HCT116 (cell line): ENCODE measurements at places on chromosomes 4 and X.

DNA sequence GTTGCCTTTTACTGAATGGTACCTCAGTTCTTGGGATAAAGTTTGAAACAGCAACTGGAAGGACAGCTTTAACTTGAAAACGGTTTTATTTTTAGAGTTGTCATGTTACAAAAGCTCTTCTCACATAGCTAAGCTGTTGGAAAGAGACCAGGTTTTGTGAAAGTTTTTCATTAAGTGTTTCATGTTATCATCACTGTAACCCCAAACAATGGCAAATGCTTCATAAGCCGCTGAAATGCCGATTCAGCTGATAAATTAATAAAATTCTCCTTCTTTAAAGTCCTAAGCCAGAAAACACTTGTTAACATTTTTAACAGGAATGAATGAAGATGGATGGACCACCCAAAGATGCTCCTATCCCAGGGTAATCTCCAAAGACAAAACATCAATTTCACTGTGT is 76.1 kb upstream of the IRF2 start:
- DNase-seq, result no peak

DNA sequence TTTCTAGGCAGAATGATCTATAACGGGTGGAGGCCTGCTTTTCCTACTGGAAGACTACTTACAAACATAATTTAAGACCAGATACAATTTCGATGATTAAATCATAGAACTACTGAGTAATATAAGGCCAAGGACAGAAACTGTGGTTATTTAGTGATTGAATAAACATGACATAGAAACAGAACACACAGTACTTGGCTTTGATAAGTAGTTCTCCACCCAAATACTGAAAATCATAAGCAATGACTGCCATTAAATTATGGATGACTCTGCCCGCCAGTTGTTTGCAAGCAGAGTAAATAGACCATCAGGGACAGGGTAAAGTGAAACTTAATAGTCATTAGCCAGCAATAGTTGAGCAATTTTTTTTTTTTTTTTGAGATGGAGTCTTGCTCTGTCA is 17.2 kb upstream of the SMIM14 start:
- no peak for DNase-seq

- no peak for DNase-seq
Observed at GRCh38 chrX:103372886-103373285, 3.5 kb upstream of the BEX3 start.

DNA sequence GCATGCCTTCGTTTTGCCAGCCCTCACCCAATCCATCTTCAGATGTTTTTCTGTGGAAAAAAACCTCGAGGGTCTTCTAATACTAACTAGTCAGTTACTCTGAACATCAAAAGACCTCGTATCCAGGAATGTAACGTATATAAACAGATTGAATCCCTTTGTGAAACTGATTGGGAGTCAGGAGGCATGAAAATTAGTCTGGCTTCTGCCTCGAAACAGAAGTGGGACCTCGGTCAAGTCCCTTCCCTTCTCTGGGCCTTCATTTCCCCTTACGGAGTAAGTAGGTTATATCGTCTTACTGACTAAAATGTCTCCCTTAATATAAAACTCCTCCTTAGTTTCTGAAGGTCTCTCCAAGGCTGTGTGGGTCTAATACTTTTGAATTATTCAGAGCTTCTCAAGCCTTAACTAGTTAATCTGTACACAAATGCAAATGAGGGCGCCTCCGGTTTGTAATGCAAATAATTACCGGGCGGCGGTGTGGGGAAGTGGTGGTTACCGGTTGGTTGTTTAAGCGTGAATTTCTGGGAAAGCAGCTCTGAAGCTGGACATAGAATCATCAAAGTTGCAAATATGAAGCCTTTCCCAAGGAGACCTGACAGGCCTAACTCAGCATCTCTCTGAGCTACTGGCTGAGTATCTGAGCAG is 11.4 kb upstream of the NKRF start:
- no peak for DNase-seq

GRCh38 chr4:125011646-125012045 is 299.1 kb upstream of the ANKRD50 start:
- DNase-seq, result no peak

DNA sequence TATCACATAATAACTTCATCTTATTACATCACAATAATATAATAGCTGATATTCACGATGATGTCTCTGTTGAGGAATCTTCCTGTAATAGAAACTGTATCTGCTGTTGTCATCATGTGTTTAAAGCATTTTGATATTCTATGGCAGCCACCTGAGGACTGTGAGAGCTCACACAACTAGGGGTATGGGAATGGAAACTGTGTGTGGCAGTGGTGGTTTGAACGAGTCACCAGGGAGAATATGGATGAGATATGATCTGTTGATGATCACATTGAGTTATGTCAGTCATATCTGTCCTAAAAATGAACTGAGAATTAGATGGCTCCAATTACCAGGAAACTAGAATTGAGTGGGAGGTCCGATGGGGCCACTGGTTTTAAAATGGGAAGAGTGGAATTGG is 169.6 kb downstream of the MID1IP1 start:
- no peak for DNase-seq

DNA sequence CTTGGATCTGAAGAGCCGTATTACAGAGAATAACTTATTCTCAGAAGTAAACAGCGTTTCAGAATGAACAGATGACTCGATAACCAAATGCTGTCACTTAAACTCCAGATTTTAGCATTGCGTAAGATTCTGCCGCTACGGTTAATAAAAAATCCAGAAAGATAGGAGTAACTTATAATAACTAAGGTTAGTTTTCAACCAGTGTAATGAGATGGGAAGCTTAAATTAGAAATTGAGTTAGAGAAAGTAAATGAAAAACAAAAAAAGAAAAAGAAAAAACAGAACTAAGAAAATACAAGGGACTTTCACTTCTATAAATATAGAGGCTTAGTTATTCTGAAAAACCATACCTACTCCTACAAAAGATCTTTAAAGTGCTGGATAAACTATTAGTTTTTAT is 13.1 kb upstream of the PARM1 start:
- no peak for DNase-seq

- DNase-seq, result no peak
Observed at GRCh38 chr4:146105464-146105863, 70.1 kb upstream of the LSM6 start.

DNA sequence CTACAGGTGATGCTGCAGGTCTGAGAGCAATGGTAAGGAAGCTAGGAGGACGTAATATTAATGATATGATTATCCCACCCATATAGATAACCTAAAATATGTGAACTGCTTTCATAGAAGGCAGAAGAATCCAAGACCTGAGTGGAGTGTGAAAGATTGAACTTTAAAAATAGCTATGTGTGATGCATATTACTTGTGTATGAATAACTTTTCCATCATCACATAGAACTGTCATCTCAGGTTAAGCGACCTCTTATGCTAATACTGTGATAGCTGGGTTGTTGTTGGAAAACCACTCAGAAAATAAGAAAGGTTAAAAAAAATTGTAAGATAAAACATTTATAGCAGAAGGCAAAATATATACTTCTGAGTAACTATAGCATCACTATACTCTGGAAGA is 90.3 kb downstream of the SLC4A4 start:
- DNase-seq, result no peak

DNA sequence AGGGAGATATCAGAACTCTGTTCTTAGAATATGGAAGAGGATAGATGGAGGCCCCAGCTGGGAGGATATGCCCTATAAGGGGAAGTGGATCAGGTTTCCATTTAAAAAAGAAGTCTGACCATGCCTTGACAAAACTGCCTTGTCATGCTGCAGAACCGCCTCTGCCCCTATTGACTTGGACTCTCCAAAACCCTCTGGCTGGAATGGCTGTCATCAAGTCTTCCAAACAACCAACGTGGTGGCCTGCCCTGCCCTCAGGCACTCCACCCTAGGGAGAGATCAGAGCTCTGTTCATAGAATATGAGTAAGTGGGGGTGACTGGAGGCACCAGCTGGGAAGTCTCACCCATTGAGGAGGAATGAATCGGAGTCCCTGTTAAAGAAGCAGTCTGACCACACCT is 114.9 kb downstream of the VSIG4 start:
- no peak for DNase-seq

GRCh38 chr4:105088110-105088879 is 58.4 kb upstream of the TET2 start:
- DNase-seq, result no peak

GRCh38 chr4:111814961-111815360 is 330.3 kb upstream of the FAM241A start:
- DNase-seq, result no peak

DNA sequence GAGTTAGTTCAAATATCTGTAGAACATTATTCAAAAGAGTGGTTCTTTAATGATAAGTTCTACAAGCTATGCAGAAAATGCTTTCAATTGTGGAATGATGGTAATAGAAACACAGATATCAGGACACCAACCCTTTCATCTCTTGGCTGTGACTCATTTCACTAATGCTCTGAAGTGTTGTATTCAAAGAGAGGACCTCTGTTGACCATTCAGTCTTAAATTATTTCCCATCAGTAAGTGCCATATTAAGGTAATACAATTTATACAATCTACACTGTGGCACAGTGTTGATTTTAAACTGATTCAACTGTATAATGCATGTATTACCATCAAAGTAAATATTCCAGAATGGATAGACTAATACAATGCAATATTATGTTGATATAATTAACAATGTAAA is 289.0 kb upstream of the ADGRL3 start:
- no peak for DNase-seq

DNA sequence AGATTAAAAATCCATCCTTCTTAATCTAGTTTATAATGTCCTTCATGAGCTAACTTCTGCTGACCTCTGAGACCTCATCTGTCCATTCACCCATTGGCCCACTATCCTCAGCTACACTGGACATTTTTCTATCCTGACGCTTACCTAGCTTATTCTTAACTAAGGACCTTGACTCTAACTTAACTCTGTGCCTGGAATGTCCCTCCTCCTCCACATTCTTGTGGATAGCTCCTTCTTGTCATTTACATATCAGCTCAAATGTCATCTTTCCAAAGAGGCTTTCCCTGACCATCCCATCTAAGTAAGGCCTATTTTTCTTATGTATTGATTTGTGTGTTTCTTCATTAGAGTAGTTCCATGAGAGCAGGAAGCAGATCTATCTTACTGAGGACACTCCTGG is 54.7 kb downstream of the ATXN3L start:
- DNase-seq, result no peak
